ENCODE measurements at places on chromosomes 13 and 19.

DNA sequence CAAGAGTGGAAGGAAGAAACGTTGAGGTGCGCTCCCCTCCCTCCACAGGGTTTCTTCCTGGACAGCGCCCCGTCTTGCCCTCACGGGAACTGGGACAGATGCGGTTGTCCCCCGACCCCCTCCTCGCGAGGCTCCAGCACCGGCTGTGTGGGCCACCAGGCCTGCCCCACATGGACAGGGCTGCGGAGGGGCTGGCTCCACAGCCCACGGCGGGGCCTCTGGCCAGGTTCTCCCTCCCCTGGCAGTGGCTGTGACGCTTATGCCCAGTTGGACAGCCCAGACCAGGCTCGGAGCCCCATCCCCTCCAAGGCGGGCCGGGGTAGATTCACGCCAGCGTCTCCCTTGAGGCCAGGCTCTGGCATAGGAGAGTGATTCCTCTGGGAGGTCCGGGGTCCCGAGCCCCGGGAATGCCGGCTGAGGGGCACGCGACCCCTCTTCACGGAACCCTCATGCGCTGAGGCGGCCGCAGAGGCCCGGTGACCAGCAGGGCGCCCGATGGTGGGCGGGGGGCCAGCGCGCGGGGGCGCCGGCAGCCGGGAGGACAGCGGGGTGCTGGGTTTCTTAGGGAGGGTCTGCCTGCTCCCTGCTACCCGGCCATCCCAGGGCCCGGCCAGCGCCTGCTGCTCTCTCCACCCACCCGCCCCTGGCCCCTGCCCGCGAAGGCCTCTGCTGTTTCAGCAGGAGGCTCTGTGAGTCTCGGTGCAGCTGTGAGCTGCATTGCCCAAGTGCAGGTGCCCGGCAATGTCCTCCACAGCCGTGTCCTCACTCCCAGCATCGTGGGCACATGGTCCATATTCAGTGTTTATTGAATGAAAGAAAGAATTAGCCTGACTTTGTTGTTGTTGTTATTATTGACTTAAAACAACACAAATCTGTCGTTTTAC, 20.3 kb upstream of the GAS6 start:
- DNase-seq, result no peak

- DNase-seq, result no peak
Observed at GRCh38 chr19:39352381-39353255, 10.4 kb downstream of the SAMD4B start.

DNA sequence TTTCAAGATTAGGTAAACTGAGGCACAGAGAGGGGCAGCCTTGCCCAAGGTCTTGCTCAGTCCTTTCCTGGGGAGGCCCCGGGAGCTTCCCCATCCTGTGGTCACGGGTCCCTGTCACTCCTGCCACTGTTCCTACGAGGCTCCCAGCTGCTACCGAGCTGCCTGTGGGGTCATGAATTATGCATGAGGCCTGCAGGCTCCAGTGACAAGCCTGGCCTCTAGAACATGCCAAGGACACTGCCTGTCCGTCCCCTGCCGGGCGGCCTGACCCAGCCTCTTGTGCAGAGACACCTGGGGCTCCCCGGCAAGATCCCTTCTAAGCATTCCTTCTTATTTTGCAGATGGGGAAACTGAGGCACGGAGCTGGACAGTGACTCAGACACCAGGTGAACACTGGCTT, 2.7 kb downstream of the FCHO1 start:
- peak; percentile 66 for DNase-seq

DNA sequence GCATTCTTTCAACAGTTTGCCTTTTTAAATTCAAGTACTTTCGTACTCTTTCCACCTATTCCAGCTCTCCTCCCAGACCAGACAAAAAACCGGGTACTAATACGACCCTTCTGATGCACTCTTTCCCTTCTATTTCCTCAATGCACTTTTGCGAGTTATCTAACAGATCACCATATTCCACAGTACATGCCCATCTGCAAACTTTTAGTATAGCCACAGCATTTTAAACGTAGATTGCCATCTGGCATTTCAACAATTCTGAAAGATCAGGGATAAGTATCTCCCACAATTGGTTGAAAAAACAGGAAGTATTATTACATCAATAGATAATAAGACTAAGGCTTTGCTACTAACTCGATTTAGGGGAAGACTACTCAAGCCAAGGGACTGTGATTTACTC, 31.5 kb downstream of the RBM26 start:
- DNase-seq, result no peak

- no peak for DNase-seq
Observed at GRCh38 chr19:38402623-38402966, 298 bp upstream of the FAM98C start.

Measured in hippocampal formation (tissue), 2 donors.